Activated naive CD8-positive, alpha-beta T cell treated with anti-CD3 and anti-CD28 coated beads for 36 hours (primary cell): ENCODE measurements at places on chromosomes 4 and X. TPM values are rescaled to one million over a fixed set of nuclear protein-coding genes. Genes with fewer than 3 reads are reported as not detected.

NOX1 gene
- not detected for total RNA-seq

AMBN gene
- total RNA-seq: not detected

HSFX2 gene
- not detected for total RNA-seq

HMX1 gene
- total RNA-seq: not detected

F8A2 gene
- total RNA-seq: not detected
